ENCODE measurements at places on chromosomes 7 and 10. TPM values are rescaled to one million over a fixed set of nuclear protein-coding genes. Genes with fewer than 3 reads are reported as not detected.

- DNase-seq = no peak
Observed at GRCh38 chr7:98418636-98419315, 17.9 kb upstream of the BAIAP2L1 start.

GRCh38 chr10:98384531-98385133 lies 30.4 kb downstream of the PYROXD2 start:
- no peak for DNase-seq

CXCL12 gene
- polyA plus RNA-seq = 367 TPM

DNA sequence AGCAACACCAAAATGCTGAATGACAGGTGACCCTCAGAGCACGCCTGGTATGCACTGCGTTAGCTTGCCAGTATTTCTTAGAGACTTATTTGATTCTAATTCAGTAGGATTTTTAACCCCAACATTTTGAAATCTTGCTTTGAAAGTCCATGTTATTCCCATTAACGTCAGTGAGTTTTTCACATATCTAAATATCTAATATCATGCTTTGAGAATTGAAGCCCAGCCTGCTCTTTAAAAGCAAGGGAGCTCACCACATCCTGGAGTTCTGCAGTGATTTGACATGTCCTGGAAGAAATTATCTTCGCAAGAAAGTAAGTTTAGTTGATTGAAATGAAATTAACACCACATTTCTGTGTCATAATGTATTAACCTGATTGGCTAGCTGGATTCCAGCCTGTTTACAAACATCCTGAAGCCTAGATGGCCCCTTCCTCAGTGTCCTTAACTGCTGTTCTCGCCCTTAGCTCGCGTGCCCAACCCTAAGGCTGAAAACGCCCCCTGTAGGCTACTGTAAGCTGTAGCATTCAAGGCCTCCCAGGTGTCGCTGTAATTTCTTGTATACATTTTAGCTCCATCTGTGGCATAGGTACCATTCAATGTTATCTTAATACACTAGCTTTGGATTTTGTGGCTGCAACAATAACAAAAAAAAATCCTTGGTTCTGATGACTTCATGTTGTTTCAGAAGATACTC lies 191.5 kb downstream of the MGMT start:
- DNase-seq = no peak

MOSPD3 gene
- 21.6 TPM for polyA plus RNA-seq

DNA sequence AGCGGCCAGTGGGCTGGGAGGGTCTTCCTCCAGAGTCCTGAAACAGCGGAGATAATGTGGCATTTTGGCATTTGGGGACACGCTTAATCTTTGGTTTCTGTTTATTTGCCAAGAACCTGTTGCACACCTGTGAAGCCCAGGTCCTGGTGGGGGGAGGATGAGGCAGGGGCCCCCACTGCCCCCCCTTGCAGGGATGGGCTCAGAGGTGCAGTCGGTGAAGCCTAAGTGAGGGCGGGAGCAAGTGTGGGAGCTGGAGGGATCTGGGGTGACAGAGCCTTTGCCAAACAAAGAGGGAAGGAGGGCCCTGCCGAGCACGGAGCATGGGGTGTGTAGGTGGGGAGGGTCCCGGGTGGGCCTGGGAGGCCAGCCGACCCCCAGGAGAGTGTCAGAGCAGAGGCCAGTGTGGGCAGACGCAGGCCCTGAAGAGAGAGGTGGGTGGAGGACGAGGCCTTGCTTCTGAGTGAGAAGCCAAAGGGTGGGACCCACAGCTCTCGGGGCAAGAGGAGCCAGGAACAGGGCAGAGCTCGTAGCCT lies 62.1 kb upstream of the ADGRA1 start:
- no peak for DNase-seq

- DNase-seq = no peak
Observed at GRCh38 chr10:62734781-62735463, 69.6 kb upstream of the ADO start.

DNA sequence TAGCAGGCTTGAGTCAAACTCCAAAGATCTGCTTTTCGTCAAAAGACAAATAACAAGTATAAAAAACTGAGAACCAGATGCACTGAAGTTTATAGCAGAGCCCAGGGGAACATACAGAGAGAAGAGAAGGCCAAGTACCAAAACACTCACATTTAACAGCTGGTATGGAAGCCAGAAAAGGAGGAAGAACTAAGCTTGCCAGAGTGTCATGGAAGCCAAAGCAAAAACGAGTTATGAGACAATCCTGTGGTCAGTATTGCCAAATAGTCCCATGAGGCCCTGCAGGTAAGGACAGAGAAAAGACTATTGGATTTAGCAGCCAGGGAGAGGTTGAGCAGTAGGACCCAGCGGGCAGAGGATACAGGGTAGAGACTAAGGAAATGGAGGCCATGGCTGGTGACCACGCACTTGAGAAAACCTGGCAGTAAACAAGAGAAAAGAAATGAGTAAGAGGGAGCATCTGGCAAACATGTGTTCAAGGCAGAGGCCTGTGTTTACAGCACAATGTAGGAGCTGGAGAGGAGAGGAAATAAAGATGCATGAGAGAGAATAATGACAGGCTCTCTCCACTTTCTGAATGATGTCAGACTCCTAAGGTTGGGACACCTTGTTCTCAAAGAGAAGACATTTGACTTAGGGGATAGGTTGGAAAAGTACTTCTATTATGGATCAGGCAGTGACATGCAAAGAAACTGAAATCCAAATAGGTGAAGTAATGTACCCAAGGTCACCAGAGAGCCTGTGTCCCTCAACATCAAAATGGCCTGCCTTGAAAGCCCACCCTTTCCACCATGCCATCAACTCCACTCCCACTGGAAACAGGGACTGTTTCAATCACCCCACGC lies 9.1 kb downstream of the CREB3L2 start:
- no peak for DNase-seq

OR2A5 gene
- polyA plus RNA-seq = not detected

GRCh38 chr10:75733135-75733890 lies 301.9 kb downstream of the LRMDA start:
- no peak for DNase-seq

DNA sequence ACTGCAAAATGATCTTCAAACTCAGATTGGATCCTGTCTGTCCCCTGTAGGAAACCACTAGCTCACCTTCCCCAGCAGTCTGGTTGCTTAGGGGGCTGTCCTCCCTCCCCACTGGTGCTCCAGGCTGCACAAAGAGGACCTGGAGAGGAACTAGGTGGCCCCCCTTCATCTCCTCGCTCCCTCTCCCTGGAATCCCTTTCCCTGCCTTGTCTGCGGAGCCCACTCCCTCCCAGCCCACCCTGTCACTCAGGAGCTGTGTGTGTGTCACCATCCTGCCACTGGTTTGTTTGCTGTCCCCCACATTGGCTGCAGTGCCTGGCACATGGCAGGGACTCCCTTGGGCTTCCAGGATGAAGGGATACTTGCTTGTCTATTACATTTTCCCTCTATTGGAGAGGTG lies 35.5 kb upstream of the ZMIZ2 start:
- no peak for DNase-seq

DNA sequence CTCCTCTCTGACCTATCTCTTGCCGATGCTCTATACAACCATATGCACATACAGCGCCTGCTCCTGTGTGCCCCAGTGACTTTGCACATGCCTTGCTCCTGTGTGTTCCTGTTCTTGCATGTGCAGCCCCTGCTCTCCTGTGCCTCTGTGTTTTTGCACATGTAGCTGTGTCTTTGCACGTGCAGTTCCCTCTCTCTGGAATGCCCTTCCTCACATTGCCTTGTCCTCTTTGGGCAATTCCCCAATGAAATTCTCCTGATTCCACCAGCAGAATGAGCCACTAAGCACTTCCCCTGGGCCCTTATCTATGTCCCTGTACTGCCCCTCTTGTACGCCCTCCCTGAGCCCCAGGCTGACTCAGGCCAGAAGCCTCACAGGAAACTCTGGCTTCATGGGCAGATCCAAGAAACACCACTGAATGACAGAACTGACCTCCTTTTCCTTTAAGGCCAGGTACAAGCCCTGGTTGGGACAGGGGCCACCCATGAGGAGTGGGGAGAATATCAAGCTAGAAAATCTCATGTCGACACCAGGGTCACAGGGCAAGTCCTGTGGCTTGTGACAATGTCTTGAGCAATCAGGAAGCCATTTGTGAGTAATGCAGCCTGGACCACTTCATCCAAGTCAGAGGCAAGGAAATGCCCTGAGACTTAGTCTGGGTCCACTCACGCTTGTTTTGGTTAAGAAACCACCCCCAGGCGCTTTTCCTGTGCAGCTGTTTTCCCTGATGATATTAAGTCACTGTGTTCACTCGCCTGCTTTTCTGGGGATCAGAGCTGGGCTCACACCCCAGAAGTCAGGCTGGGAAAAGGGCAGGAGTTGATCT lies 1.9 kb upstream of the ARHGAP22 start:
- no peak for DNase-seq

MPP7 gene
- 9.5 TPM for polyA plus RNA-seq

DNA sequence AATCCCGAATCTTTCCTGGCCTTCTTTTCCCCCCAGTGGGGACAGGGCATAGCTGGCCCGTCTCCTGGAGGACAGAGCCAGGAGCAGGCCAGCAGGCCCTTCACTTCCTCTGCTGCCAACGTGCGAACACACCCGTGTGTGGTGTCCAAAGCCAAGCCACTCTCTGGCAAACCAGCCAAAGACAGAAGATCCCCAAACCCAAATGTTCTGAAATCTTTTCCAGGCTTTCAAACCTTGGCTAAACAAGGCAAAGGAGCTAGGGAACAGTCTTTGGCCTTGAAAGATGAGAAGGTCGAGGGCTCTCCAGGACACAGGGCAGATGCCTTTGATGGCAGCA lies 63.0 kb downstream of the PROSER2 start:
- no peak for DNase-seq

DNA sequence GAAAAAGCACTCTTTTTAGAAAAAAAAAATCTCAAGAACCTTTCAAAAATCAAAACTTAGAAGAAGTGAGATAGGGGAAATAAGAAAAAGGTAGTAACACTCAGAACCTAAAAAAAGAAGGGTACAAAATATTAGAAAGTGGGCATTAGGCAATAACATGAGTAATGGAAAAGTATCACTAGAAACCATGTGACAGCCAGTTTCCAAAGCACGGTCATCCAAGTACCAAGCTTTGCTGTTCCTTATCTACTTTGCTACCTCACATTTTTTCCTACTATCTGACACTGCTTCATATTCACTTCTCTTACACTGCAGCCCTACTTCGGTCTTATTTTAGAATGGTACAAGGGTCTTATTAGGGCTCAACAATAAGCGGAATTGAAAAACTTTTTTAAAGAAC lies 30.3 kb downstream of the IMMP2L start:
- DNase-seq = no peak

DNA sequence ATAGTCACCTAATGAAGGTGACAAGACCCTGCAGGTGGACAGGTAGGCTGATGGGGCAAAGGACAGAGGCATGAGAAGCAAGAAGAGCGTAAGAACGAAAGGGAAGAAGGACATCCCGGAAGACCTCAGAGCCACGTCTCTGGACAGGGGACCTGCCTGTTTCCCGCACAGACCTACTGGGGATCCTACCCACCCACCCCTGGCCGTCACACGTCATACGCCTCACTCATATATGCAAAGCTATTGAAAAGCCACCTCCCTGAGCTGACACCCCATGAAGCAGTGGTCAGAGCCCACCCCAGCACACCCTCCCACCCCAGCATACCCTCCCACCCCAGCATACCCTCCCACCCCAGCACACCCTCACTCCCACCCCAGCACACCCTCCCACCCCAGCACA lies 140.6 kb downstream of the GRID1 start:
- DNase-seq = no peak
